Stimulated activated CD8-positive, alpha-beta memory T cell treated with anti-CD3 and anti-CD28 coated beads, Interleukin-15, amount 100 ng/mL, for 24 hours (primary cell): ENCODE measurements at places on chromosomes 2 and 18.

GRCh38 chr2:16626497-16626896 is 39.1 kb downstream of the CYRIA start:
- DNase-seq = no peak

DNA sequence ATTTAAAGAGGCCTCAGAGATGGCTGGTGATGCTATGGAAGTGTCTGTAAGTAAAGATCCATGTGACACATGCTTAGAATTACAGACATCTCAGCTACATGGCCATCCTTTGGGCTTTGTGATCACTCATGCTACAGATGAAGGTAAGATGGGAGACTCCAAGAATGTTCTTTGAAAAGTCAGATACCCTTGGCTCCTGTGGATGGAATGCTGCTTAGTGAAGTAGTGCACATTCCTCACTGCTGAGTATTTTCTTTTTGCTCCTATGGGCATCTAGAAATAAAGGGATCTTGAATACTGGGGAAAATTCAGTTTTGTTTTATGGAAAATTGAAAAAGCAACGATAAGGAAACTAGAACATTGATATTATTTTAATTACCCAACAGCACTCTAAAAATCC is 55.2 kb upstream of the REV1 start:
- DNase-seq = no peak

- DNase-seq = no peak
These were observed 59.0 kb downstream of the BARD1 start for GRCh38 chr2:214750529-214750928.

- DNase-seq = no peak
These were observed 7.3 kb upstream of the SLC39A10 start for GRCh38 chr2:195649629-195650190.

- DNase-seq = no peak
These were observed 31.5 kb downstream of the USP34 start for GRCh38 chr2:61439241-61440002.

DNA sequence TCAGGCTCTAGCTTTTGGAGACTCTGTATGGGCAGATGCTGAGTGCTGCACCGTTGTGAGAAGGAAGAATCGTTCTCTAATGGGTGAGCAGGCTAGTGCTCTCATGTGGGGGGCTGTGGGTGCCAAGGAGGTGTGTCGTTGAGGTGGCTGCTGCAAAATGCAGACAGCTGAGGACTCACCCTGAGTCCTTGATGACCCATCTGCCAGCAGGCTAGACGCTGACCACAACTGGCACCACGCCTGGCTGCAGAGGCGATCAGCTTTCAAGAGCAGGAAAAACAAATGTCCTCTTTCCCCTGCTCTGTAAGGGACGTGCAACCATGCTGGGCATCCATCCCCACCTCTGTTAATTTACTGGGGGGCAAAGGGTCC is 48.2 kb downstream of the HAUS1 start:
- no peak for DNase-seq

DNA sequence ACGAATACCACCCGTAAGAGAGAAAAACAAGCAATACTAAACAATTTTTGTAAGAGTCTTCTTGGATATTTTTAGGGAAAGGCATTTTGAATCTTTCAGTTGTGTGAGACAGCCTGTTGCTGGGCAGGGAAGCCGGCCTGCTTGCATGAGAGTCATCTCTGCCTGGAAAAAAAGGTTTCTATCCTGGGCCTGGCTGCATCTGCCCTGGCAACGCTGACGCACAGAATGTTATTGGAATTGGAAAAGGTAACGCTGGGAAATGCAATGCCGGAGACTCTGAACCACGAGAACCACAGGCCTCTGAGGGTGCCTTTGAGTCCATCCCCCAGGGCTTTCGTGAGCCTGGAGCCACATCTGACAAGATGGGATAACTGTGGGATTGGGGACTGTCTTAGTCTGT is 17.9 kb upstream of the NPAS2 start:
- DNase-seq = no peak

DNA sequence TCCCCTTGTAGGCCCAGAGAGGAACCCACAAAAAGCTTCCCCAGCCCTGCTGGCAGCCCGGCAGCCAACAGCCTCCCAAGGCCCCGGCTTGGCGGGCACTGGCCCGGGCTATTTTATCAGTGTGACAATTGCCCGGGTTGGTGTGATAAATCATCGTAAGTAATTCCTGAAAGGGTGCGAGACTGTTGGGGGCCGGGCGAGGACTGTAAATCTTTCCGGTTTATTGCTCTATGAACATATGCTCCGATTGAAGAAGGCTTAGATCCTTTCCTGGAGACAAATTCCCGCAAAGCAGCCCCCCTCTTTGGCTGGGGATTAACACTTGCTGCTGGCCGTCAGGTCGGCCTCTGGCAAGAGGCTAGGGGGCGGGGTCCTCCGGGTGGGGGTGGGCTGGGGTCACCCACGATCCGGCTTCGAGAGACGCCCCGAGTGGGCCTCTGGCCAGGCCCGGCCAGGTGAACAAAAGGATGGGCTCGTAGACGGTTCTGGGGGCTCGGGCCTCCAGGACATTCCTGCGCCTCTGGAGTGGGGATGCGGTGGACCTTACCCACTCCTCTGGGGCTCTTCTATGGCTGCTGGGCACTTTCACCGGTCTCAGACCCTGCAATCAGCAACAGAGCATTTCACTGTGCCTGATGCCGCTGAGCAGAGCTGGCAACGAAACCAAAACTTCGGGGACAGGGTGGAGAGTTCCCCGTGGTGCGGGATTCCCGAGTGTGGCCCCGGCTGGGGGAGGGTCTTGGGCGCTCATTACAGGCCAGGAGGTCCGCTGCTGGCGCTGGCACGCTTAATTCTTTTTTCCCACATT is 2.0 kb downstream of the HOXD3 start:
- DNase-seq = no peak

DNA sequence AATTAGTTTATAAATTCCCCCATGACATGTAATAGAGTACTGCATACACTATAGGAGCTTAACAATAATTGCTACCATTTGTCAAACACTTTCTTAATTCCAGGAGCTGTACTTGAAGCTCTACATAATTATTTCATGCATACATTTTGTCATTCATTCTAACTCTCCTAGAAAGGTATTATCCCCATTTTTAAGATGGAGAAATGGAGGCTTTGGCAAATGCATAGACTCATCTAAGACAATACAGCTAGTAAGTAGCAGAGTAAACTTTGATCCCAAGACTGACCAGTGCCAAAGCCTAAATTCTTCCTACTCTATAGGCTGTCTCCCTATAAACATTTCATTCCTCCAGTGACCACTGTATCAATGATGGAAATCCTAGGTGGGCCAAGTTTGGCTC is 42.6 kb upstream of the TMEM247 start:
- DNase-seq = no peak

DNA sequence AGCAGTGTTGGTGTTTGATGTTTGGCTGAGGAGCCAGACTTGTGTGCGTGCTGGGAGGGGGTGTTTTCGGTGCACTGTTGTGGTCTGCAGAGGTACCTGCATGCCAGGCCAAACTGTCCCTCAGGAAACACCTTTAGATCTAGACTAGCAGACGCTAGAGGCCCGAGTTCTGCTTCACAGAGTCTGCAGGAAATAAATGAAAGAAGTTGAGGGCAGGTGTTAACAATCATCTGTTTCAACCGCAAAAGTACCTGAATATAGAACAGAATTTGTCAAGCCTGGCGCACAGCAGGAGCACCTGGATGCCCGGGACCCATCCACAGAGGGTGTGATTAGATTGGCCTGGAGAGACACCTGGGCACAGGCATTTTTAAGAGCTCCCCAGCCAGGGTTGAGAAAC is 40.5 kb upstream of the REL start:
- DNase-seq = no peak

- DNase-seq = no peak
These were observed 22.7 kb downstream of the CNNM4 start for GRCh38 chr2:96783388-96783787.

DNA sequence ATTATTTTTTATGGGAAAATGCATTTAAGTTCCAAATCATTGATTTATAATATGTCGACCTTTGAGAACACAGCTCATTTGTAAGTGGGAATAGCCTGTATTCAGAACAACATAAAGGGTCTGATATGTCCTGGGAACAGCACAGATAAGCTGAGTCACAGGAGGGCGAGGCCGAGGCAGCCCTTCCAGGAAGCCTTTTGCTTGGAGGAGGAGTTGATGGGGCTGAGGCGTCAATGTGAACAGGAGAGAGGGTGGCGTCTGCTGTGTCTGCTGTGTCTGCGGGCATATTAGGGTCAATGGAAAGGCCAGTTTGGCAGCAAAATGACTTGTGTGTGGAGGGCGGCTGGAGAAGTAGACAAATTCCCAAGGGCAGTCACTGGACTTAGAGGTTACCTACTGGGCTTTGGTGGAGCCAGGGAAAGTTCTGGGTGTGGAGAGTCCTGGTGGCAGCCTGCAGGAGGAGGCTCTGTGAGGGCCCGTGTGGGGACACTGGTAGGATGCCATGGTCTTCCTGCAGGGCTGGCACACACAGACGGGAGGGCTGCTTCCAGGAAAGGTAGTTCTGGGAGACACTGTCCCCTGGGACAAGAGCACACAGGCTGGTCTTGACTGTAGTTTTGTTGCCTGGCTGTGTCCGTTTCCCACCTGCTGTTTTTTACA is 128.1 kb downstream of the GLI2 start:
- DNase-seq = no peak

- no peak for DNase-seq
These were observed 36.4 kb downstream of the DDX1 start for GRCh38 chr2:15627817-15628684.

GRCh38 chr2:145841973-145842372 is 1322.1 kb upstream of the ZEB2 start:
- DNase-seq = no peak

DNA sequence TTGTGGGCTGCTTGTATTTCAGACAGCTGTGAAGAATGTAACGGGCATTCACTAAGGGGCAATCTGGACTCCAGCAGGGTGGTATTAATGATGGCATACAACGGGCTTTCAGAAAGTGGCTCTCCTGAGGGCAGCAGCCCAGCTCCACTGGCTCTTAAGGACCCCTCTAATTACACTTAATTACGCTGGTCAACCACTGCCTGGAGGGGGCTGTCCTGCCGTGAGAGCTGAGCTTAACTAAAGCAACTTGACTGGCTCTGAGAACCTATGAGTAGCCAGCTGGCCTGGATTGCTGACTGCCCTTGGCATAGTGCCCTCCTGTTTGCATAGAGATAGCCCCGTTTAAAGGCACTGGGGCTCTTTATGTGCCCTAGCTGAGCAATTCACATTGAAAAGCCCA is 3.8 kb downstream of the LIPG start:
- no peak for DNase-seq

DNA sequence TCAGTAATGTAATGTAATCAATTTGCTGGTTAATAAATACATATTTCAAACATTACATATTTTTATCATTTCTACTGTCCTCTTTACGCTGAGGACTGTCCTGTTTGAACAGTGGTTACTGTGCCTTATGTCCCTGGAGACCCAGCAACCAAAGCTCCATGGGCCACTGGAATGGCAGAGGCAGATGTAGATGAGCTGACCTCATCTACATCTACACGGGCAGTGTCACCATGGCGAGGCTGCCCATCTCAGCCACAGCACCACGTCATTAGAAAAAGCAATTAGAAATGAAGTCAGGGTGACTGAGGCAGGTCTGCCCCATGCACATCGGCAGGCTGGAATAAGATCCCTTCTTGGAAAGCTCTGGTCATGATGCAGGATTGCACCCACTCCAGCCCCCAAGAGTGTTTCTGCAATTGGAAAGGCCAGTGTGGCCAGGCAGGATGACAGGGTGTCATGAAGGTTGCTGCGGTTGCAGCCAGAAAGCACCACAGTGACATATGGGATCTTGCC is 237.5 kb downstream of the NDUFA10 start:
- no peak for DNase-seq

DNA sequence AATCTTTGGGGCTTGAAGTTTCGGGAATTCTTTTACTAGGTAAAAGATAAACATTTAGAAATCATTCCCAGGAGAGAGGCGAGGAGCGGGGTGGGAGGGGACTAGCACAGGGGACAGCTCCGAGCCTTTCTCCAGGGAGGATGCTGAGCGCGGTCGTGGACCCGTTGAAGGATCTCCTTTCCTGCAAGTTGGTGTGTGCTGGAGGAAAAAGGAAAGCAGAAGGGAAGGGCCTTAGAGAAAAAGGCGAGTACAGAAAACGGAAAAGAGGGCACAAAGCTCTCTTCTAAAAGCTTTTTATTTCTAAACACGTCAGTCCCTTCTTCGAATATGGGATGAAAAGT is 640 bp downstream of the SLC39A6 start:
- DNase-seq = no peak

GRCh38 chr2:53455094-53455493 is 312.5 kb upstream of the CHAC2 start:
- DNase-seq = no peak

GRCh38 chr2:1744446-1745170 is at the start of gene PXDN:
PXDN (minus strand) TSS chr2:1744515; CDS start chr2:1744455, 60 bp downstream.
- DNase-seq = no peak

GRCh38 chr18:79030680-79031079 is 38.5 kb upstream of the ATP9B start:
- no peak for DNase-seq

GRCh38 chr2:207854484-207855440 is 85.1 kb upstream of the FZD5 start:
- no peak for DNase-seq

DNA sequence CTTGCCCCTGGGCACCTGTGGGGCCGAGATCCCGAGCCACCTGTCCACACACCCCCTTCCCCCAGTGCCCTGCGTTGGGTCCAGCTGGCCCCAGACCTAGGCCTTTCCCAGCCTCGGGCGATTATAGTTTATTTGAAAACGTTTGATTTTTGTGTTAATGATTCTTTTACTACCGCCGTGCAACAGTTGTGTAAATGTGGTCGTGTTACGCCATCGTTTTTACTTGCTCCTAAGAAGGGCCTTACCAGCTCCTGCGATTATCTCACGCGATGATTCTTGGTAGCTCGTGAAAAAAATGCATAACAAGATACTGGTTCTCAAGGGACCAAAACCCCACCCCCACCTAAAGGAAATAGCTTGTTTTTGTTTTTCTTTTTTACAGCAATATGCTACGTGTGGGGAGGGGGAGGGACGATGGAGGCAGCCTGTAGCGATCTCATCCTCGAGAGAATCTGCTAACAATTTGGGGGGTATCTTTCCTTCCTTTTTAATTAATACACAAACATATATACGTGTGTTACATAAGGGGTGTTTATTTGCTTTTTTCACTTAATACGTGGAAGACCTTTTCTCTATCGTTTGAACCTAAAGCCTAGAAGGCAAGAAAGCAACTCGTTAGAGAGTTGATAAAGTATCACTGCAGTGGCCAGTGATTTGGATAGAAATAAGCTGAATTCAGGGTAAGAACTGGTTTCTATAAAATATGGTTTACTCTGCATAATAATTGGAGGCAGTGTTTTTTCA is 1.0 kb downstream of the ZDBF2 start:
- DNase-seq = no peak

DNA sequence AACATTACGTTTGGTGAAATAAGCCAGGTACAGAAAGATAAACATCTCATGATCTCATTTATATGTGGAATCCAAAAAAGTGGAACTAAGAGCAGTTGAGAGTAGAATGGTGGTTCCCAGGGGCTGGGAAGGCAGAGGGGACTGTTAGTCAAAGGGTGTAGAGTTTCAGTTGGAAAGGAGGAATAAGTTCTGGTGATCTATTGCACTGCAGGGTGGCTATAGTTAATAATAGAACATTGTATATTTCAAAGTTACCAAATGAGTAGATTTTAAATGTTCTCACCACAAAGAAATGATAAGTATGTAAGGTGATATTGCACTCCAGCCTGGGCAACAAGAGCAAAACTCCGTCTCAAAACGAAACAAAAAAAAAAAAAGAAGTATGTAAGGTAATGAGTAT is 260.1 kb upstream of the RAB6C start:
- no peak for DNase-seq
